Cardiac muscle cell (in vitro differentiated cells and primary cell): ENCODE measurements at places on chromosomes 11 and 22. TPM values are rescaled to one million over a fixed set of nuclear protein-coding genes. Genes with fewer than 3 reads are reported as not detected.

Gene BMAL1
- total RNA-seq, result 3.9 and 8.9 TPM in 2 replicates

Gene OR52H1
- 0.46 and 0.83 TPM in 2 replicates for total RNA-seq

Gene OR52I2
- total RNA-seq, result not detected in 2 replicates

Gene INS
- total RNA-seq, result not detected in 2 replicates

Gene DDT
- total RNA-seq, result 115 and 309 TPM in 2 replicates

Gene UBQLN3
- total RNA-seq, result 0.81 and 1.9 TPM in 2 replicates

Gene GGTLC3
- 1.2 TPM in 2 replicates for total RNA-seq

Gene TSSK2
- total RNA-seq, result not detected in 2 replicates

Gene CDCA5
- 14.6 and 18.1 TPM in 2 replicates for total RNA-seq

Gene NXPE4
- not detected in 2 replicates for total RNA-seq

Gene DDIAS
- total RNA-seq, result 2.3 and 4.0 TPM in 2 replicates

Gene PPFIBP2
- total RNA-seq, result 4.5 and 13.2 TPM in 2 replicates

Gene MUC6
- not detected in 2 replicates for total RNA-seq

Gene SPA17
- total RNA-seq, result 5.3 and 9.3 TPM in 2 replicates

Gene IL18
- 0.18 and 0.86 TPM in 2 replicates for total RNA-seq

Gene TESMIN
- total RNA-seq, result 6.9 and 23.5 TPM in 2 replicates

Gene OR56A5
- total RNA-seq, result not detected in 2 replicates

Gene ARRB1
- total RNA-seq, result 8.7 and 10.7 TPM in 2 replicates

Gene CD3D
- not detected in 2 replicates for total RNA-seq

Gene GAB2
- 7.2 and 18.0 TPM in 2 replicates for total RNA-seq

Gene DEPDC7
- 2.6 and 3.8 TPM in 2 replicates for total RNA-seq

Gene C22orf15
- total RNA-seq, result 0.07 TPM in 1 of 2 replicates, not detected in the other

Gene ANKK1
- 0.09 and 0.18 TPM in 2 replicates for total RNA-seq

Gene RASD2
- 1.1 and 1.2 TPM in 2 replicates for total RNA-seq

Gene CSF2RB
- 0.60 TPM in 1 of 2 replicates, not detected in the other for total RNA-seq

Gene TEX12
- total RNA-seq, result not detected in 2 replicates

Gene OMP
- not detected in 2 replicates for total RNA-seq

Gene OR5B21
- total RNA-seq, result not detected in 2 replicates

Gene ZNF280B
- total RNA-seq, result 0.46 and 0.86 TPM in 2 replicates
